GM10248 (cell line): ENCODE measurements at places on chromosomes 1 and 21.

- peak; percentile 8 for DNase-seq
These were observed 437.8 kb downstream of the PTBP2 start for GRCh38 chr1:97159342-97159741.

- DNase-seq = no peak
These were observed 32.7 kb downstream of the TFAP2E start for GRCh38 chr1:35605867-35606182.

DNA sequence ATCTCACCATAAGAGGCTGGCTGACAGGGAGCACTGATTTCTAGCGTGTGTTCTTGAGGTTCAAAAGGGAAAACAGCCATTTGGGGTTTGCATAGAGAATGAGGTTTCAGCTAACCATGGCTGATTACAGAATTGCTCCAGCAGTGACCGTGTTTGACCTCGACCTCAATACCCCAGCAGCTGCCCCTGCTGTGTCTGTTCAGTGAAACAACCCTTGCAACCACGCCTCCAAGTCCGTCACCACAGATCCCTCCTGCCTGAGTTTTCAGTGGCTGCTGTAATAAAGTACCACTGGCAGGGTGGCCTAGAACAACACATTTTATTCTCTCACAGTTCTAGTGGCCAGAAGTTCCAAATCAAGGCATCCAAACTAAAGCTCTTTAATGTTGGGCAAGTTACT, 147.7 kb downstream of the HUNK start:
- DNase-seq = no peak

GRCh38 chr1:47913225-47913823, 83.9 kb downstream of the TRABD2B start:
- no peak for DNase-seq

- DNase-seq = no peak
These were observed 19.4 kb downstream of the TCP10L start for GRCh38 chr21:32565856-32566465.

DNA sequence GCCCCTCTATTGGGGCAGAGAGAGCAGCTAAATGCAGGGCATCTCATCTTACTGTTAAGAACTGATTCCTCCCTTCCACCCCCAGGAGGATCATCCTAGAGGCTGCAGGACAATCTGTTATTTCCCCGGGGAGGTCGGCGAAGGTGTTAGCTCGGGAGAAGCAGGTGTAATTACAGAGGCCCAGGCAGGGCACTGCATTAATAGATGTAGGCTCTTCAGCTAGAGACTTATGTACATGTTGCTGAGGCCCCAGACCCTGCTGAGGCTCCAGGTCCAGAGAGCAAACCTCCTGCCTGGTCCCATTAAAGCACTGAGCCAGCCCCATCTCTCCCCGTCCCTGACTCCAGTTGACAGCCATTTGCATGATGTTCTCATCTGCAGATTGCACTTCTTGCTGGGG, 320.3 kb upstream of the VAMP3 start:
- DNase-seq = no peak

DNA sequence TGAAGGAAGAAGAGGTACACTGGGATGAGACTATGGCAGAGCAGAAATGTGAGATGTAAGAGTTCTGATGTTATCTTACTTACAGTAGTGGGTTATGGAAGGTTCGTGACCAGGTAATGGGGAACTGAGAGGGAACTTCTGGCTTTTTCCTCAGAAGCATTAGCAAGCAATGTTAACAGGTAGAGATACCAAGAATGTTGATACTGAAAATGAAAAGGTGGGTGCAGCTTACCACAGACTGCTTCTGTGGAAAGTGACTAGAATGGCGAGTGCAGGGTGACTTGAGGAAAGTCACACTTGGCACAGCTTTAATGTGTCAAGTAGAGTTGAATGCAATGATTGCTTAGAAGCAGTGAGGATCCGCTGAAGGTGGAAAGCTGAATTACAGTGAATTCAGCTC, 70.8 kb downstream of the PLA2G4A start:
- DNase-seq = peak; percentile 6

GRCh38 chr1:31624731-31625514, 7.4 kb downstream of the HCRTR1 start:
- no peak for DNase-seq

GRCh38 chr1:160167056-160167455, 15.7 kb downstream of the ATP1A4 start:
- no peak for DNase-seq

DNA sequence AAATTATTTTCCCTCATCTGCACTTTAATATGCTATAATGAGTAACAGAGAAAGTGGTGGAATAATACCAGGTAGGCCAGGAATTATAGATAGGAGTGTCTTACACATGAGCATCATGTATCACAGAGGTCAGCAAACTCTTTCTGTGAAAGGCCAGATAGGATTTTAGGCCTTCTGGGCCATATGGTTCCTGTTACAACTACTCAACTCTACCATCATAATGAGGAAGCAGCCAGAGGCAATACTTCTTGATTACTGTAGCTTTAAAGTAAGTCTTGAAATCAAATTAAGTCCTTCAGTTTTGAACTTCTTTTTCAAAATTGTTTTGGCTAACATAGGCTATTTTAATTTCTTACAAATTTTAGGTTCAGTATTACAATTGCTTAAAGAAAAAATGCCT, 32.1 kb upstream of the IGSF3 start:
- no peak for DNase-seq

GRCh38 chr1:205594846-205595245, 37.0 kb downstream of the ELK4 start:
- DNase-seq = no peak

- DNase-seq = no peak
These were observed 682.9 kb upstream of the PTBP2 start for GRCh38 chr1:96038636-96039035.

DNA sequence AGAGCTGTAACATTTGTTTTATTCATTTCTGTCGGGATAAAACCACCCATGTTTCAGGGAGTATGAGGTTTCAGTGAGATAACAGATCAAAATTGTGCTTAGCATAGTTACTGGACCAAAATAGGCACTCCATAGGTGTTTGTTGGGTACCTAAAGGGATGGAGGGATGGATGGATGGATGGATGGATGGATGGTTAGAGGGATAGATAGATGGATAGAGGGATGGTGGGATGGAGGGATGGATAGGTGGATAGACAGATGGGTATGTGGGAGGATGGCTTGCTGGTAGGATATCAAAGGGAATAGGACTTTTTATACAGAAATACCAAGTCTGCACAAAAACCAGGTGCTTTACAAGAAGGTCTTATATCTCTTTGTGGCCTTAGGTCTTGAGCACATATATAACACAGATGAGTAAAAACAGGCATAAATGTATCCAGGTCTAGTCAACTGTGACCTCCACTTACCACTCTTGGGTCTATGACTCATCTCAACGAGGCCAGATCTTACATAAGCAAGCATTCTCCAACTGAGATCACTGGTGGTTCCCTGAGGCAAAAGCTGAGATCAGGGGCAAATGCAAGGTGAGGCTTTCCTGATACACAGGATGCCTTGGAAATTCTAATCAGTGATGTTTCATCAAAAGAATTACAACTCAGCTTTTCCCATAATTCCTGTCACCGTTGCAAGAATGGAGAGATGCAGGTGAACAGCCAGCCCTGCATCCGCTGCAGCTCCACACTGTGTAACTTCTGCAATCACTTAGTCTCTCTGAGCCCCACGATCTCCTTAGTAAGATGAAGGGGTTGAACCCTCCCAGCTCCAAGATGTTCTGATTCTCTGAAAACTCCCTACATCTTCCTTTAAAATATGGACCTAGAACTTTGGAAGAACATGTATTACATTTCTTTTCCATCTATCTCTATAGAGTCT, 32.0 kb downstream of the PTAFR start:
- DNase-seq = peak; percentile 82

GRCh38 chr1:201023517-201023902, at the start of gene KIF21B:
Gene KIF21B (minus strand): TSS chr1:201023714. CDS start chr1:201023383, 331 bp downstream.
- peak; percentile 94 for DNase-seq

GRCh38 chr1:151733126-151733525, 11.8 kb downstream of the RIIAD1 start:
- DNase-seq = no peak

- DNase-seq = no peak
These were observed 17.4 kb upstream of the KANK4 start for GRCh38 chr1:62336638-62336994.

- DNase-seq = no peak
These were observed 49.8 kb downstream of the PGBD5 start for GRCh38 chr1:230376296-230376695.

- no peak for DNase-seq
These were observed 51.1 kb upstream of the RGS21 start for GRCh38 chr1:192265516-192266173.

GRCh38 chr1:153293480-153293775, 19.3 kb downstream of the PGLYRP3 start:
- DNase-seq = no peak
